BJ (cell line): ENCODE measurements at places on chromosomes 3 and 15.

- no peak for DNase-seq
These were observed 10.2 kb upstream of the TRIM69 start for GRCh38 chr15:44726136-44726535.

- DNase-seq = no peak
These were observed 191.7 kb downstream of the ARRDC4 start for GRCh38 chr15:98152156-98152555.

DNA sequence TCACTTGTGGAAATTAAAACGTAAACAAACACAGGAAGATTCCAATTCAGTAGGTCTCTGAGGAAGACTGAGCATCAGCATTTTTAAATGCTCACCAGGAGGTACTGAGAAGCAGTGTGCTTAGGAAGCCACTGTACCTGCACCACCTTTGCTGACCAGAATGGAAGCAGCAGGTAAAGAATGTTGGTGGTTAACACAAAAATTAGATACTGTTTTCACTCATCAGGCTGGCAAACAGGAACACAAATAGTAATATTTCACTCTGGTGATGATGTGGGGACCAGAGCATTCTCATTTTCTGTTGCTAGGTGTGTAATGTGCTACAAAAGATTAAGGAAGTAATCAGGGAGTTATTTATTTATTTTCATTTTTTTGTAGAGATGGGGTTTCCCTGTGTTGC lies 29.9 kb upstream of the GHSR start:
- DNase-seq = no peak

DNA sequence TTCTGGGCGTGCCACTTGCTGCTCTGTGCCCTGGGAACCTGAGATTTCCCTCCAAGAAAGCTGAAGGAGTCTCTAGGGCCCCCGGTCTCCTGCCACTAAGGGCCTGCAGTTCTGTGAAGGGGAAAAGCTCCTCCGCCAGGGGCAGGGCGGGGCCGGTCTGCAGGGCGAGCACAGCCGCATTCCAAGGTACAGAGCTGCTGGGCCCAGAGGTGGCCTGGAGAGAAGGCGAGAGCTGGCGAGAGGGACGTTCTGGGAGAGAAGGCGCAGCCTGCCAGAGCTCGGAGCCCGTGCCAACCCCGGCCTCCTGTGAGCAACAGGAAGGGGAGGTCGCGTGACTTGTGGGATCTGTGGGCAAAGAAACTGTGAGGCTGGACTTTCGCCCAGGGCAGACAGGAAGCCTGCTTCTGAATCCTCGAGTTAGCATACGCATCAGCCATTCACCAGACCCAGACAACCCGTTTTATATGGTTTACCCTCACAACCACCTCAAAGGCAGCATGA lies 500.4 kb downstream of the SHQ1 start:
- DNase-seq = no peak

GRCh38 chr15:35182841-35183479 lies 97.9 kb upstream of the NANOGP8 start:
- no peak for DNase-seq

DNA sequence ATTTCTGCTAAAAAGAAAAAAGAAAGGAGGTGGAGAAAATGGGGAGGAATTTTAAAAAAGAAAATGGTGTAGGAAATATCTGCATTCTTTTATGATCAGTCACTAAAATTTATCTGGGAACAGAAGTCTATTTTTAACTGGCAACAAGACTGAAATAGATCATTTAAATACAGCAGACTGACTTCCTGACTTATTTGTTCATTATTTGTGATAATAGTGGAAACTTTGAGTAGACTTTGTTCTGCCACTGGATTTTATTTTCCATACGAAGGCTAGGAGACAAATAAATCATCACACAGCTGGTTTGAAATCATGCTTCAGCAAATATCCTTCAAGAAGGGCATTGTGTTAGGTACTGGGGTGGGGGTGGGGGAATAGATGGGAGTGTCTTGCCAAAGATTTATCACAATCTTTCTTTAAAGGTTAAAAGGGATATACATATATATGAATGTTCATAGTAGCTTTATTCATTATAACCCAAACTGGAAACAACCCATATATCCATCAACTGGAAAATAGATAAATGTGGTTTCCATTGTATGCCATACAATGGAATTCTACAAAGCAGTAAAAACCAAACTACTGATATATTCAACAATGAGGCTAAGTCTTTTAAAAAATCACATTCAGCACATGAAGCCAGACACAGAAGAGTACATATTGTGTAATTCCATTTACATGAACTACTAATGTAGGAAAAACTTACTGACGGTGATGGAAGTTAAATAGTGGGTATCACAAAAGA lies 4.7 kb upstream of the CLASP2 start:
- no peak for DNase-seq

DNA sequence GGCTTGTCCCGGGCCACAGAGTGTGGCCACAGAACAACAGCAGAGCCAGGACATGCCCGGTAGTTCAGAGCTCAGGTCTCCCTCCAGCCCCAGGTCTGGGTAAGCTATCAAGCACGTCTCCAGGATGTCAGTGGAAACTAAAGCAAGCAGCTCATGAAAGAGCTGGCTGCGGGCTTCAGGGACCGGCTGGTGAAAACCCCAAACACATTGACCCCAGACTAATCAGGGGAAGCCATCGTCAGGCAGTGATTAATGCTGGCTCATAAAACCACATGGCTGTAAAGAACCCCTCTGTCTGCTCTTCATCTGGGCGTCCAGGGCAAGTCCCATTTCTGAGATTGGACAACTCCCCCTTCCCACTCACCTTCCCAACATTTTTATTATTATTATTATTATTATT lies 37.8 kb downstream of the LMCD1 start:
- DNase-seq = no peak

DNA sequence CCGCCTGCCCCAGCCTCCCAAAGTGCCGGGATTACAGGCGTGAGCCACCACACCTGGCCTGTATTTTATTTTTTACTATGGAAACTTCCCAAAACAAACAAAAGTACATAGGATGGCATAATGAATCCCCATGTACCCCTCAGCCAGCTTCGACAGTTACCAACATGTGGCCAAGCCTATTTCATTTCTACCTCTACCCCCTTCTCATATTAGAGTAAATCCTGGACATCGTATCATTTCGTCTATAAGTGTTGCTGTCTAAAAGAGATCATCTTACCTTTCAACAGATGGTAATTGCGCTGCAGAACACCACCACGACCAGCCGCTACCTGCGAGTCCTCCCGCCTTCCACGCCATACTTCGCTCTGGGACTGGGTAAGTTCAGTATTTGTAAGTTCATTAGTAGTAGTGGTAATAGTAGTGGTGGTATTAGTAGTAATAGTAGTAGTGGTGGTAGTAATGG lies 44.9 kb downstream of the DLEC1 start:
- DNase-seq = no peak
